ENCODE measurements at places on chromosomes 16 and 17. TPM values are rescaled to one million over a fixed set of nuclear protein-coding genes. Genes with fewer than 3 reads are reported as not detected.
A peak's percentile ranks its signal among the peaks of the same experiment; 100 is the strongest.

SOX9 gene
- not detected for total RNA-seq

MT4 gene
- not detected for total RNA-seq

GRCh38 chr17:59851439-59852375, 41.0 kb downstream of the TUBD1 start:
- DNase-seq, result no peak

DNA sequence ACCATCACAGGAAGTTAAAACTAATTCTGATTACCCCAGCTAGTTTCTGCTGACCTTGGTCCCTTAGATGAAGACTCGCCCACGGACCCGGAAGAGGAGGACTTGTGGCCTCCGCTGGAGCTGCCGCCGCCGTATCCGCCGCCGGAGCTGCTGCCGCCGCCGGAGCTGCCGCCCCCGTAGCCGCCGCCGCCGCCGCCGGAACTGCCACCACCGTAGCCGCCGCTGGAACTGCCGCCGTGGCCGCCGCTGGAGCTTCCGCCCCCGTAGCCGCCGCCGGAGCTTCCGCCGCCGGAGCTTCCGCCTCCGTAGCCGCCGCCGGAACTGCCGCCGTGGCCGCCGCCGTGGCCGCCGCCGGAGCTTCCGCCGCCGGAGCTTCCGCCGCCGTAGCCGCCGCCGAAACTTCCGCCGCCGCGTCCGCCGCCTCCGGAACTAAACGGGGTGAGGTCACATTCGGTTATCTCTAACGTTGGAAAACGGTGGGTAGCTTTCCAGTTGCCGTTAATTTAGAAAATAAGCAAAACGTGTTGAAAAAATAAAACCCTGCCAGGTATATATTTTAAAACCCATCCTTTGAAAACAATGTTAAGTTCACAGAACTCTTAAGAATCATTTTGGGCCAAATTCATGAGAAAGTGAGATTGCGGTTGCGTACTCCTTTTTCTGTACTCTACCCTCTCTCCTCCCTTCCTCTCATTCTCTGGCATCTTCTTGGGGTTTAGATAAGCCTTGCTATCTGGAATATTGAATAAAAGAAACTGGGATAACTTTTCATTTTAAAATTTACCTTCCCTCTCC, 3.5 kb downstream of the KRT10 start:
- DNase-seq, result peak; percentile 74

DNA sequence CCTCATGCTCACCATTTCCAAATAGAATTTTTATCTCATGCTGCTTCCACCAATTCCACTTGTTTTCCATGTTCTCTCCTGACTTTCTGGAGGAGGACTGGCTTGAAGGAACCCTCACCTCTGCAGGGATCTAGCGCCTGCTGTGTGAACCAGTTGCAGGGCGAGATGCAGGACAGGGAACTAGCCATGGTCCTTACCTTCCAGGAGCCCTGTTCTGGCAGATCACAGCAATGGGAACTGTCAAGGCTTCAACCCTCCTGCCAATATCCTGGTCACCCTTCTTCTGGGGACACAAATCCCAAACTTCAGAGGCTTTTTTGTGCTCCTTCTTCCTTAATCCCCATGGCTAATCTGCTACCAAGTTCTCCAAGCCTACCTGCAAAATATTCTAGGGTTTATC, 60.4 kb upstream of the MMP2 start:
- DNase-seq, result no peak

GRCh38 chr17:32323046-32323445, 18.9 kb downstream of the C17orf75 start:
- no peak for DNase-seq

Measured in CD4-positive, alpha-beta T cell (primary cell).